ENCODE measurements at places on chromosomes 12 and 14.

- no peak for DNase-seq
Observed at GRCh38 chr12:122265476-122265875, 818 bp downstream of the VPS33A start.

- DNase-seq, result peak; percentile 59
Observed at GRCh38 chr12:89160716-89161123, 191.6 kb downstream of the DUSP6 start.

DNA sequence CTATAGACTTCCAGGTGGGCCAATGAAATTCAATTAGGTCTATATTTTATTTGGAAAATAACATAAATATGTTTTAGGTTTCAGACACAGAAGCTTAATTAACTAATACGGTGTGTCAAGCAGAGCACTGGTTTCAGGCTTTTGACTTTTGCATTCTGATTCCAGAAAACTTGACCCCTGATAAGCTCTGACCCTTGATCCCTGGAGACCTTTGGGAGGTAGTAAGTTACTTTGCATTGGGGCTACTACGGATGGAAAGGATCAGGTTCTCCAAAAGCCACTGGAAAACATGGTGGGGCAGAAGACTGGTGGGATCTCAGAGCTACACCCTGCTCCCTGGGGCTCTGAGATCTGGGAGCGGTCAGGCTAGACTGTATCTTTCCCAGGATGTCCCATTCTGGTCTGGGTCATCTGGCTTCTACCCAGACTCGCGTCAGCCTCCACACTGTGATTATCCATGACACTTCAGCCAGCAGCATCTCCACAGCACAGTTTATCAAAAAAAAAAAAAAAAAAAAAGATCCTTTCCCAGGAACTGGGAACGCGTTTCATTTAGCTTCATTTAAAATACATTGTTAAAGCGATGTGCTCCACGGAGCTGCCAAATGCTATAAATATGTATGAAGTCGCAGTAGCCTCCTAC is 17.8 kb upstream of the EMP1 start:
- DNase-seq, result no peak

DNA sequence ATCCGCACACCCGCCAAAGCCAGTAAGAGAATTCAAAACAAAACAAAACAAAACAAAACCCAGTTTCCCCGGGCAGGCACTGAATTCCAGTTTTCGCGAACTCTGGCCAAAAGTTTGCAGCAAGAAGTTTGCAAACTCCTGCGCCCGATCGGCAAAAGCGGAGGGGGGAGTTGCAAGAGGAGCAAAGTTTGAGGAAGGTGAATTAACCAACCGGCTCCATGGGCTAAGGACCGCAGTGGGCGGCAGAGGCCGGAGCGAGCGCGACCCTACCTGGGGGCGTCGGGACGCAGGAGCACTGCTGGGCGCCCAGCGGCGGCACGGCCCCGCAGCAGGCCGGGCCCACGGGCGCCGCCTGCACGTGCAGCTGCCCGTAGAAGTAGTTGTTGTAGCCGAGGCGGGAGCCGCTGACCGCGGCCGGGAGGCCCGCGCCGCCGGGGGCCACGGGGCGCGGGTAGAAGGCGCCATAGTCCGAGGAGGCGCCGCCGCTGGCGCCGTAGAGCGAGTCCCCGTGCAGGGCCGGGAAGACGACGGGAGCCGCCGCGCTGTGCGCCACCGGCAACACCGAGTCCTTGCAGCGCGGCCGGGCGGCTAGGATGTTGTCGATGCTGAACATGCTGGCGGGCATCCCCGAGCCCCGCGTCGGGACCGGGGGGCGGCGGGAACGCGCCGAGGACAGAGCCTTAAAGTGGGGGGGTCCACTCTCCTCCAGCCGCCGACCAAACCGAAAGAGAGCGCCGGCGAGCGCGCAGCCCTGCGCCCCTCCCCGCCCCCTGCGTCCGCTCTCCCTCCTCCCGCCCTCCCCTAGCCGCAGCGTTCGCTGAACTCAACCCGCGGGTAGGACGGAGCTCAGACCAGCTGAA is at the start of gene GSC:
TSS of gene GSC (minus strand) at position 723 of the 860 bp plus-strand sequence. CDS start at position 625, 98 bp downstream.
- peak; percentile 43 for DNase-seq

DNA sequence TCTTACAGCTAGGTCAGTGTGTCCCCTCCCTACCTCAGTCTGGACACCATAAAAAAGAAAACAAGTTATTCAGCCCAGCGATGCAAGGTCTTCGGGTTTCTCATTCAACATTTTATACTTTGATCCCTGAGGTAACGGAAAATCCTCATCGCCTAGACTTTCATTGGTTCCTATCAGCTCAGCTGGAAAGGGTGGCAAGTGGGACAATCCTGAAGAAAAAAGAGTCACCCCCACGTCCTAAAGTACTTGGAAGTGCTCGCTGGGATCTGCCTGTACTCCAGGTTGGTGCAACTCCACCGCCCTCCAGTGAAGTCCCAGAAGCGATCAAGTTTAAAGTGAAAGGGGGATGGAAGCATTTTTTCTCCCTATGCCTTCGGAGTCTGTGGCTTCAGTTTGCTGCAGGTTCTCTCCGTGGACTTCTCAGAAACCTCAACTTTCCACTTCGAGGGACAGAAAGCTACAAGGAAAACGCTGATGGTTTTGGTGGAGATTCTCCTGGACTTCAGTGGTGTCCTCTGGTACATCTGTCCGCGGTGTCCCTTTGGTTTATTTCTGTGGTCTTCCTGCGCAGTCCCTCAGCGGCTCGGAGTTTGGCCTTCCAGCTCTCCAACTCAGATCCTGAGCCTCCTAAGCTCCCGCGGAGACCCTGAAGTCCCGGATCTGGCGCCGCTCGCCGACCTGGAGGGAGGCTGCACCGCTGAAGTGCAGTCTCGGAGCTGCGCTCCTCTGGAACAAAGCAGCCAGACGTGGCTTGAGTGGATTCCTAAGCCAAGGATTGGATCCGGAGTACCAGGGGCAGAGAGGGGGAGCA is 1.8 kb upstream of the LRFN5 start:
- DNase-seq, result peak; percentile 34

Data from AG09319 (cell line).